ENCODE measurements at places on chromosomes 5 and 9.

DNA sequence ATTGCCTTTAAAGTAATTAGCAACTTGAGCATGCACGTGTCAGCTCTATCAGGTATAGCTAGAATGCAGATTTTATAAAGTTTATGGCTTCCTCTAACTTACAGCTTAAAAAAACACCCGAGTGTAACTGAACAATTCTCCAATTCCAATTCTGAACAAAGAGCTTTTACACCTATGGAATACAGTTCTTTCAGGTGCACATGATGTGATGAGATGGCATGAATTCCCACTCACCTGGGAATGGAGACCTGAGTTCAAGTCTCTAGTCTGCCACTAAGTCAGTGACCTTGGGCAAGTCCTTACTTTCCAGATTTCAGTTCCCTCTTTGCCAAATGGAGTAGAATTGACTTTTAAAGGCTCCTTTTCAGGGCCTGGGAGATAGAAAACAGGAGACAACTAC lies 1.8 kb downstream of the ZFAND5 start:
- DNase-seq = no peak

GRCh38 chr5:159210210-159210661 lies 883 bp upstream of the RNF145 start:
- no peak for DNase-seq

GRCh38 chr5:130805036-130805435 lies 360.0 kb downstream of the HINT1 start:
- no peak for DNase-seq

DNA sequence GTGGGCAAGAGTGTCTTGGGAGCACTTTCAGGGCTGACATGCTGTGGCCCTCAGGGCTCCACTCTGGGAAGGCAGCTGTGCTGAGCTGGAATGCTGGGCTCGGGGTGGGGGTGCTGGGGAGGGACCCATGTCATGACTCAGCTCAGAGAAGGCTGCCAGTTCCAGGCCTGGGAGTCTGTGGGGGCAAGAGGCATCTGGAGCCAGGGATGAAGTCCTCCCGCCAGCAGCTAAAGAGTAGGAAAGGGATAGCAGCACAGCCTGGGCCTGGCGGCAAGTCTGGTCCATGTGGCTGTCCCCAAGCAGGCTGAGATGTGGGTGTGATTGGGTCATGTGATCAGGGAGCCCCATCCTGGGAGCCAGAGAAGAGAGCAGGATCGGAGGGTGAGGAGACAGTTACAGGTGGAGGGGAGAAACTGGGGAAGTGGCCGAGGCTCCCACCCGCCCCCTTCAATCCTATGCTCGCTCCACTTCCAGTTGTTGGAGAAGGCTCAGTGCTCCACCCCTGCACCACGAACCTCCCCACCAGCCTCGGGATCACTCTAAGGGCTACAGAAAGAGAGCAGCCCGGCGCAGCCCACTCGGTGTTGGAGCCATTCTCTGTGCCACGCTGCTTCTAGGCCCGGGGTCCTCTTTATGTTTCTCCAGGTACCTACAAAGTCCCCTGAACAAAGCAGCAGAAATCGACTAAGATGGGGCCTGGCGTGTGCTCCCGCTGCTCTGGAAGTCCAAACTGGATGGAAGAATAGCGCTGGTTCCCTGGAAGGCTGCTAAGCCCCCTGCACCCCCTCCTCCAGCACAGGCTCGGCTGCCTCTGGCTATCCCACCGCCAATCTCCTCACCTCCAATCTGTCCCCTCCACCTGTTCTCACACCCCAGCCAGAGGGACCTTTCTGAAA lies 12.0 kb downstream of the PDGFRB start:
- DNase-seq = no peak
